ENCODE measurements at places on chromosomes 1 and 21.

GRCh38 chr1:172405912-172406311 lies 14.6 kb upstream of the C1orf105 start:
- H3K27ac ChIP-seq = no peak overlapping the region
- peaks cover 18% of the 10 kb centered on the region for H3K4me1 ChIP-seq
- no peak for DNase-seq
- no peaks in the 10 kb centered on the region for H3K36me3 ChIP-seq
- H3K27me3 ChIP-seq = no peaks in the 10 kb centered on the region

- H3K27me3 ChIP-seq = peaks cover 2% of the 10 kb centered on the region
- H3K4me1 ChIP-seq = no peaks in the 10 kb centered on the region
- DNase-seq = no peak
- H3K36me3 ChIP-seq = no peaks in the 10 kb centered on the region
- H3K27ac ChIP-seq = no peak overlapping the region
- no peak overlapping the region for H3K4me3 ChIP-seq
Measured at GRCh38 chr1:75233302-75233929, 99.2 kb downstream of the LHX8 start.

DNA sequence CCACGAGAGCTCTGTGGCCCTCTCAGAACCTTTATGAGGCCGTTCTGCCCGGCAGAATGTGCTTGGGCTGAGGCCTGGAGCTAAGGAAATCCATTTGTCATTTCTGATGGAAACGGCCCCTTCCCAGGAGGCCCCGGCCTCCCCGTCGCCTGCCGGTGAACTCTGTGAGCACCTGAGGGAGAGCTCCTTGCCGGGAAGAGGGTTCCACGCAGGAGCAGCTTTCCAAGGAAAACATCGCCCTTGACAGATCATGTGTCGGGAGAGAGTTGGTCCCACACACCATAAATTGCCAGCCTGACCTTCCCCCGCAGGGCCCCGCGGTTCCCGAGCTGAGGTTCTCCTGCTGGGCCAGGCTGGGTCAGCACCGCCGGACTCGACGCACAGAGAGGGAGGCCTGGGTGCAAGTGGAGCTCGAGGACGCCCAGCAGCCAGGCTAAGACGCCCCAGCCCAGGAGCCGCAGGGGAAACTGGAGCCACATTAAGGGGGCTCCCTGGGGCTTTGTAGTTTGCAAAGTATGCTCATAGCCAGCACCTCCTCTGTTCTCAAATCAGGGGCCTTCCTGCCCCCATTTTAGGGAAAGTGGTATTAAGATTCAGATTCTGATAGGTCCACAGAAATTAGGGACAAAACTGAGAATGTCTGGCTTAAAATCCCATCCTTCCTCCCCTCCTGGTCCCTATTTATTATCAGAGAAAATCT lies 239.5 kb downstream of the FOXD2 start:
- H3K4me3 ChIP-seq = no peak overlapping the region
- no peak overlapping the region for H3K27ac ChIP-seq
- peaks cover 8% of the 10 kb centered on the region for H3K4me1 ChIP-seq
- peak; percentile 73 for DNase-seq

DNA sequence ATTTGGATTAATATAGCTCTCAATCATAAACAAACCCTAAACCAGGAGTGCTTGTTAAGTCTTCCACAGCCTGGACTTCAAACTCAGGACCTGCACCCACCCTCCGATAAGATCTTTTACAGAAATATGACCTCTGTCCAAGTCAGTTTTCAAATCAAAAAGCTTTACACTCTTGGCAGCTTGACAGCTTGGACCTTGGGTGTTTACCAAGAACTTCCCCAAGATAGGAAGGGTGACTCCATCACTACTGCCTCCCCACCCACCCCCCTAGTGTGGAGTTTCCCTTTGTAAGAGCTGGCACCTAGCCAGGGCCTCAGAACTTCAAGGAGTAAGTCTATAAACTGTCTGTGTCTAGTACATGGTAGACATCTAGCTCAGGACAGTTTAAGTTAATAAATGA lies 9.6 kb downstream of the BCAR3 start:
- no peaks in the 10 kb centered on the region for H3K27me3 ChIP-seq
- peaks cover 38% of the 10 kb centered on the region for H3K4me1 ChIP-seq
- peaks cover 1% of the 10 kb centered on the region for H3K36me3 ChIP-seq

All from osteocyte (in vitro differentiated cells).